ENCODE measurements at places on chromosomes 4 and X.
A peak's percentile ranks its signal among the peaks of the same experiment; 100 is the strongest.

- peak; percentile 2 for DNase-seq
These were observed 1.6 kb downstream of the PCDH10 start for GRCh38 chr4:133150486-133151340.

DNA sequence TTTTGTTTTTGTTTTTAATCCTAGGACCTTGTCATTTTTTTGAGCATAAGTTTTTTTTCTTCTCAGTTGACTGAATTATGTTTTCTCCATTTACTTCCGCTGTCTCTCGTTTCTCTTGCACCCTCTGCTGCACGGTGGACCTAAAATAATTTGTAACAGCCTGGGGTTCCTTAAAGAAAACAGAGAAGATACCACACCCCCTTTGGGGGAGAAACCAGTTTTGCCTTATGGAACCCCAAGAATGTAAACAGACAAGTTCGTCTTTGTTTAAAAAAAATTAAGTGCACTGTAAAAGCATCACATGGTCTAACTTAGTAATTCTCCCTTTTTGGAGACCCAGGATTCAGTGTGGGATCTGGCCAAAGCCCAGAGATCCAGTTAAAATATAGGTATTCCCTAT, 32.8 kb upstream of the MAGEA4 start:
- DNase-seq: no peak

- no peak for DNase-seq
These were observed 476.2 kb downstream of the RAB28 start for GRCh38 chr4:13007802-13008470.

DNA sequence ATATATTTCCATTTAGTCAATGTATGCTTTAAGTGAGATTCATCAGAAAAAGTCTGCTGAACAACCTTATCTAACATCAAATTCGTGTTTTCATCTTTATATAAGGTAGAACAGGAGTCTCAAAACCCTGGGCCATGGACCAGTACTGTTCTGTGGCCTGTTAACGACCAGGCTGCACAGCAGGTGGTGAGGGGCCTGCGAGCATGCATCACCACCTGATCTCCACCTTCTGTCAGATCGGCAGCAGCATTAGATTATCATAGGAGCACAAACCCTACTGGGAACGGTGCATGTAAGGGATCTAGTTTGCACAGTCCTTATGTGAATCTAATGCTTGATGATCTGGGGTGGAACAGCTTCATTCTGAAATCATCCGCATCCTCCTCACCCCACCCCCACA, 3.2 kb downstream of the CTSO start:
- no peak for DNase-seq

DNA sequence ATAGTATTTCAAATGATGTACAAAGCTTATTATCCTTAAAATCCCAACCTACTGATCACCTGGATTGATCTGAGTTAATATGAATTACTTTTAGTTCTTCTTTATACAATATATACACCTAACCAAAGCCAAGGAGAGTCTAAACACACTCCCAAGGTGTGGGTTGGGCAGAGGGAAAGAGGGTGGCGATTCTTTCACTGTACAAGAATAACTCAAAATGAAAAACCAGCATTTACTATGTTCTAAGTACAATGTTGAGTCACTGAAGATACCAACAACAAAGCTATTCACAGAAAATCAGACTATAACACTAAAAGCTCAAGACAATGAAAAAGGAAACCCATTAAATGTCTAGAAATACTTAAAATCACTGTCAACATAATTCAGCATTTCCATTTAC, 46.6 kb downstream of the ANKRD17 start:
- no peak for DNase-seq

GRCh38 chrX:148133105-148133725, 152.1 kb downstream of the FMR1NB start:
- DNase-seq: no peak

DNA sequence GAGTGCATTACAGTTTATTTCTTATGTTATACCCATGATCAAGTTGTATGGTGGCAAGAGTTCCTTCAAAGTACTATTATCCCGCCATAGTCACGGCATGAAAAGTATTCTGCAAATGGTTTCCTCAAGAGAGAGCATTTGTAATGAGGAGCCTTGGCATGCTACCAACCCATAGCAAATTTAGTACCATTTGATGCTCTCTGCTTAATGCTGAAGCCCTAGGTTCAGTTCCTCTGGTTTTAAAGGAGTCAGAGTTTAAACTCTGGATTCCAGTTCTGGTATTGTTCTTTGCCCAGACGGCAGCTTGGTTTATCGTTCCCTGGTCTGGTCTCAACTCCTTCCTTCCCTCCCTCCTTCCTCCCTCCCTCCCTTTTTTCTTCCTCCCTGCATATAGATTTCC, 371.3 kb downstream of the BMPR1B start:
- DNase-seq: no peak

DNA sequence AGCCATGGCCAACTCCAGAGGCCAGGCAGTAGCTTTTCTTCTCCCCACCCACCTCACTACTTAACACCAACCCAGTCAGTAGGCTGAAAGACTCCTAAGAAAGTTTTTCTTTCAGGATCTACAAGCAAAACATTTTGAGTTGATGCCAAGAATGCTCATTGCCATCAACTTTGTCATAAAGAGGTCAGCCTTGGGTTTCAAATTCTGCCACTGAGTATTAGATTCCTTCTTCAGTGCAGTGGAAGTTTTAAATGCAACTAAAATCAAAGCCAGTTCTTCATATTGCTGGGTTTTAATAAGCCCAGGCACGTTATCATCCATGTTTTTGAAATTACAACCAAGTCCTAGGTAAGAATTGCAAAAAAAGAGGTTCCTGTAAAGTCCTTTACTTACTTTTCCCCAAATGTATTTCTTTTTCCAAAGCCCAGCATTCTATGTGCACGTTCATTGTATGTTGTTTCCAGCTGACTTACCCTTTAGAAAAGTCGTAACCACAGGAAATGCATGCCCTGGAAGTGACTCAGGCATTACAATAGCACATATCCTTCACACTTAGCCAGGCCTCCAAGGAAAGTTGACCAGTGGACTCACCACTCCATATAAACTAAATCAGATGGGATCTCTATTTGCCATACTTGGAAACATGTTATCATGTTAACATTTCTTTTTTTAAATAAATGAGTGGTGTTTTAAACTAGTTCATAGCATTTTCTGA, 229.9 kb downstream of the SOX3 start:
- DNase-seq: no peak

Measured in nucleus accumbens (tissue), 56 donors.